Psoas muscle (tissue), 8 donors: ENCODE measurements at places on chromosomes 1 and 21. TPM values are rescaled to one million over a fixed set of nuclear protein-coding genes. Genes with fewer than 3 reads are reported as not detected.

GRCh38 chr1:100398648-100399047, 46.3 kb downstream of the CDC14A start:
- no peaks in the 10 kb centered on the region for H3K36me3 ChIP-seq
- DNase-seq: no peak
- H3K4me3 ChIP-seq: no peak overlapping the region
- H3K4me1 ChIP-seq: peaks cover 5% of the 10 kb centered on the region

The SPATA45 gene
- not detected for total RNA-seq

- DNase-seq: peak; percentile 19
- peaks cover 5% of the 10 kb centered on the region for H3K4me1 ChIP-seq
- H3K4me3 ChIP-seq: no peak overlapping the region
- no peak overlapping the region for H3K27ac ChIP-seq
- no peaks in the 10 kb centered on the region for H3K36me3 ChIP-seq
Measured at GRCh38 chr1:233020426-233020825, 70.0 kb downstream of the NTPCR start.

- H3K27me3 ChIP-seq: no peaks in the 10 kb centered on the region
- peak overlapping the region; percentile 79 for H3K4me3 ChIP-seq
- DNase-seq: peak; percentile 69
- peaks cover 35% of the 10 kb centered on the region for H3K4me1 ChIP-seq
Measured at GRCh38 chr1:171742577-171742922, 685 bp upstream of the VAMP4 start.

DNA sequence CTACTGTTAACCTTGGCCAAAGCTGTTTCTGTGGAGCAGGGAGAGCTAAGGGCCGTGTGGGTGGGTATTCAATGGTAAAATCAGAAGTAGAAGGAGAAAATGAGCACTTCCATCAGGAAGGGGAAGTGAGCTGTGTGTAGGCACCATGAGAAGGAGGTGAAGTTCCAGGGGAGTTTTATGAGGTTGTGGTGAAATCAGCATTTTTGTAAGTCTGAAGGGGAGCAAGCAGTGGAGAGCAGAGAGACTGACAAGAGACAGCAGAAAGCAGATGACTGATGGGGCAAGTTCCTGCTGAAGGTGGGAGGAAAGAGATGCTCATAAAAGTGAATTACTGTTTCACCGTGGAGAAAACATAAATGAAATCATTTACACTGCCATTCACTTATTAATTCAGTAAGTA, 2.7 kb upstream of the GPR88 start:
- H3K27ac ChIP-seq: no peak overlapping the region
- peaks cover 34% of the 10 kb centered on the region for H3K27me3 ChIP-seq
- peaks cover 9% of the 10 kb centered on the region for H3K4me1 ChIP-seq
- no peak overlapping the region for H3K4me3 ChIP-seq

GRCh38 chr1:204434116-204434755, 22.6 kb upstream of the PPP1R15B start:
- peaks cover 3% of the 10 kb centered on the region for H3K36me3 ChIP-seq
- H3K4me1 ChIP-seq: peaks cover 61% of the 10 kb centered on the region
- peak overlapping the region; percentile 32 for H3K27ac ChIP-seq
- H3K4me3 ChIP-seq: no peak overlapping the region
- no peak for DNase-seq

- no peaks in the 10 kb centered on the region for H3K27me3 ChIP-seq
- no peak overlapping the region for H3K4me3 ChIP-seq
- DNase-seq: no peak
- no peaks in the 10 kb centered on the region for H3K4me1 ChIP-seq
- no peak overlapping the region for H3K27ac ChIP-seq
- no peaks in the 10 kb centered on the region for H3K36me3 ChIP-seq
Measured at GRCh38 chr1:69858534-69858933, 290.8 kb downstream of the LRRC7 start.

- H3K4me1 ChIP-seq: no peaks in the 10 kb centered on the region
- peaks cover 3% of the 10 kb centered on the region for H3K27me3 ChIP-seq
- H3K27ac ChIP-seq: no peak overlapping the region
- H3K36me3 ChIP-seq: no peaks in the 10 kb centered on the region
- no peak for DNase-seq
- no peak overlapping the region for H3K4me3 ChIP-seq
Measured at GRCh38 chr1:152185544-152186391, 26.7 kb upstream of the RPTN start.

The LRRIQ3 gene
- 1.2 TPM for total RNA-seq

GRCh38 chr1:34366875-34367624, 190.3 kb downstream of the C1orf94 start:
- H3K4me1 ChIP-seq: no peaks in the 10 kb centered on the region
- no peak overlapping the region for H3K4me3 ChIP-seq
- H3K36me3 ChIP-seq: no peaks in the 10 kb centered on the region
- H3K27ac ChIP-seq: no peak overlapping the region
- H3K27me3 ChIP-seq: no peaks in the 10 kb centered on the region

DNA sequence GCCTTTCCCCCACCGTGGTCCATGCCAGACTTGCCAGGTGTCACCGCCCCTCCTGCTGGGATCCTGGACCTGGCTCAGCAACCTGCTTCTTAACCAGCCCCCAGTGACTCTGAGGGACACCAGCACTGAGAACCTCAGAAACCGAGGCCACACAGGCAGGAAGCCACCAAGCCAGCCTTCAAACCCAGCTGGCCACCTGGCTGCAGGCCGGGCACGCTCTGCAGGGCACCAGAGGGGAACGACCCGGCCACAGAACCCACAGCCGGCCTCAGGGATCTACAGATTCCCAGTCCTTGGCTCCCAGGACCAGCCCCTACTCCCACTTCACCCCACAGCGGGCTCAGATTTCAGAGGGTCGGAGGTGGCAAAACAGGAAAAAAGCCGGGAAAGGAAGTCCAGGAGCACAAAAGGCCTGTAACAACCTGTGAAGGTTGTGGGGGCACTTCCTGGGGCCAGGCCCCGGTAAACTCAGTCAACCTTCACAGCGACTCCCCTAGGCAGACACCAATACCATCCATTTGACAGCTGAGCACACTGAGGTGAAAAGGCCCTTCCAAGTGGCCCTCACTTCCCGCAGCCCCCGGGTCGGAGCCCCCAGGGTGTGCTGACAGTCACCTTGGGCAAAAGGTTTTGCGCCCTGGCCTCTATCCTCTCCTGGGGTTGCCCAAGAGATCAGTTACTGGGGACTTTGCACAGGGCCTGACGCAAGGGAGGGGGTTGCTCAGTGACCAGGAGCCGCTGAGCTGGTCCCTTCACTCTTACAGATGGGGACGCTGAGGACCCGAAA, 14.1 kb downstream of the RUNX3 start:
- H3K36me3 ChIP-seq: no peaks in the 10 kb centered on the region
- no peak overlapping the region for H3K4me3 ChIP-seq
- H3K27ac ChIP-seq: no peak overlapping the region
- H3K27me3 ChIP-seq: no peaks in the 10 kb centered on the region
- no peak for DNase-seq

- H3K4me3 ChIP-seq: peak overlapping the region; percentile 62
- DNase-seq: no peak
- H3K27ac ChIP-seq: no peak overlapping the region
- no peaks in the 10 kb centered on the region for H3K36me3 ChIP-seq
Measured at GRCh38 chr1:32871364-32872191, 866 bp upstream of the FNDC5 start.

The TPM3 gene
- total RNA-seq: 3,245 TPM

DNA sequence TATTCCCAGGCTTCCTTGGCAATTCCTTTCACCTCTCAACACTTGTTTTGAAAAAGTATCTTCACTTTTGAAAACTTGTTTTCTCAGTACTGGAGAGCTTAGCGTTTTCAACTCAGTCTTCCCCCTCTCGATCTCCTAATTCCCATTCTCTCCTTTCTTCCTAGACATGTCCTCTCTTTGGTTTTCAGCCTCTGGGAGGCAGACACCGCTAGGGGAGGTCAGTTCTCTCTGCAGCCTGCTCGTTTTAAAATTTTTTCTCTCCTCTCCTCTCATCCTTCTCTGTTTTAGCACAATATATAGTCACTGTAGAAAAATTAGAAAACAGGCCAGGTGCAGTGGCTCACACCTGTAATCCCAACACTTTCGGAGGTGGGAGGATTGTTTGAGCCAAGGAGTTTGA, 12.6 kb upstream of the RHEX start:
- no peak overlapping the region for H3K27ac ChIP-seq
- no peaks in the 10 kb centered on the region for H3K4me1 ChIP-seq
- no peak for DNase-seq
- H3K4me3 ChIP-seq: no peak overlapping the region
- no peaks in the 10 kb centered on the region for H3K27me3 ChIP-seq

The HDGF gene
- 164 TPM for total RNA-seq

GRCh38 chr1:228332797-228333738, 73.6 kb downstream of the TRIM11 start:
- H3K27me3 ChIP-seq: no peaks in the 10 kb centered on the region
- peaks cover 91% of the 10 kb centered on the region for H3K36me3 ChIP-seq
- H3K27ac ChIP-seq: no peak overlapping the region
- H3K4me3 ChIP-seq: no peak overlapping the region

GRCh38 chr1:32891241-32891570, 4.9 kb downstream of the HPCA start:
- no peaks in the 10 kb centered on the region for H3K4me1 ChIP-seq
- no peaks in the 10 kb centered on the region for H3K36me3 ChIP-seq
- DNase-seq: no peak
- no peak overlapping the region for H3K27ac ChIP-seq
- H3K4me3 ChIP-seq: no peak overlapping the region

- H3K27me3 ChIP-seq: peaks cover 3% of the 10 kb centered on the region
- no peak overlapping the region for H3K27ac ChIP-seq
- H3K36me3 ChIP-seq: no peaks in the 10 kb centered on the region
- DNase-seq: no peak
Measured at GRCh38 chr1:110212169-110213142, 2.3 kb downstream of the KCNC4 start.

DNA sequence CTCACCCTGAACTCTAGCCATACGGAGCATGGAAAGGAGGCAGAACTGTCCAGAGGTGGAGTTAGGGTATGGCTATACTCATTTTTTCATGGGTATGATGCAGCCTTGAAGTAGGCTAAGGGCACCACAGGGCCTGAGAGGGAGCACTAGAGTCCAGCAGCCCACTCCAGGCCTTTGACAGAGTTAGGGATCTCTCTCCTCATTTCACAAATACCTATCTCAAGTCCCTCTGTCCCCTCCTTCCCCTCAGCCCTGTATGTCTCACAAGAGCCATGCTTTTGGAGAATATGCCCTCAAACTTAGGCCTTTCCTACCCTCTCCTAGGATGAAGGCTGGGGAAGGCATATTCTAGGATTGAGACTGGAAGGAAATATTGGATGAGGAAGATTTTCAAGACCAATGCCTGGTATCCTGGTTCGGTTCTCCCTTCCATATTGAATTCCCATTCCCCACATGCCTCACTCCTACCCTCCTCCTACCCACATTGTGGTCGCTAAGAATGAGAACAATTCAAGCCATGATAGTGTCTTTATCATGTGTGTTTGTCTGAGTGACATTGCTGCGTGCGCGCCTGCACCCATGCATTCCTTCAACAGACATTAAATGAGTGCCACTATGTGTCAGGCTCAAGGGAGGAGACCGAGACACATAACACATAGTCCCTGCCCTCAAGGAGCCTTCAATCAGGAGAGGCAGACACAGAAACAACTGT, 2.6 kb upstream of the NECTIN4 start:
- H3K36me3 ChIP-seq: no peaks in the 10 kb centered on the region
- H3K4me1 ChIP-seq: peaks cover 2% of the 10 kb centered on the region
- no peak overlapping the region for H3K4me3 ChIP-seq
- DNase-seq: no peak
- no peak overlapping the region for H3K27ac ChIP-seq

GRCh38 chr1:89644119-89644814, 11.3 kb downstream of the LRRC8C start:
- no peaks in the 10 kb centered on the region for H3K4me1 ChIP-seq
- H3K27ac ChIP-seq: no peak overlapping the region
- no peaks in the 10 kb centered on the region for H3K27me3 ChIP-seq
- no peaks in the 10 kb centered on the region for H3K36me3 ChIP-seq
- H3K4me3 ChIP-seq: no peak overlapping the region

The FCMR gene
- 29.5 TPM for total RNA-seq

DNA sequence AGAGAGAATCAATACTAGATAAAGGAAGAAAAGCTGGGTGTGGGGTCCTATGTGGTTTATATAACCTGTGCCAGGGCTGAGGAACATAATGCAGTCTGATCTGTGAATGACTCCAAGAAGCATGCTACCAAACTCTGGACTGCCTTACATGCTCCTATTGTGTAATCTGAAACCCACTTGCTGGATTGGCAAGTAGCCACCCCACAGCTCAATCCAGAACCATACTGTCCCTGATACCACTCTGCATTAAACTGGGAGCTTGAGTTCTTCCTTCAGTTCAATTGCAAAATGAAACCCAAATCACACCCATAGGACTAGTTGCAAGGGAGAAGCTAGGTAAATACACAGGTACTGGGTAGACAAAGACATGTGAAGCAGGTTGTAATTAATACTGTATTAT, 115.4 kb upstream of the NEGR1 start:
- H3K4me1 ChIP-seq: no peaks in the 10 kb centered on the region
- H3K27ac ChIP-seq: no peak overlapping the region
- H3K27me3 ChIP-seq: no peaks in the 10 kb centered on the region
- H3K36me3 ChIP-seq: no peaks in the 10 kb centered on the region
- DNase-seq: no peak

The FAM177B gene
- total RNA-seq: not detected

The EDN2 gene
- not detected for total RNA-seq

The LRRN2 gene
- total RNA-seq: 1.1 TPM

DNA sequence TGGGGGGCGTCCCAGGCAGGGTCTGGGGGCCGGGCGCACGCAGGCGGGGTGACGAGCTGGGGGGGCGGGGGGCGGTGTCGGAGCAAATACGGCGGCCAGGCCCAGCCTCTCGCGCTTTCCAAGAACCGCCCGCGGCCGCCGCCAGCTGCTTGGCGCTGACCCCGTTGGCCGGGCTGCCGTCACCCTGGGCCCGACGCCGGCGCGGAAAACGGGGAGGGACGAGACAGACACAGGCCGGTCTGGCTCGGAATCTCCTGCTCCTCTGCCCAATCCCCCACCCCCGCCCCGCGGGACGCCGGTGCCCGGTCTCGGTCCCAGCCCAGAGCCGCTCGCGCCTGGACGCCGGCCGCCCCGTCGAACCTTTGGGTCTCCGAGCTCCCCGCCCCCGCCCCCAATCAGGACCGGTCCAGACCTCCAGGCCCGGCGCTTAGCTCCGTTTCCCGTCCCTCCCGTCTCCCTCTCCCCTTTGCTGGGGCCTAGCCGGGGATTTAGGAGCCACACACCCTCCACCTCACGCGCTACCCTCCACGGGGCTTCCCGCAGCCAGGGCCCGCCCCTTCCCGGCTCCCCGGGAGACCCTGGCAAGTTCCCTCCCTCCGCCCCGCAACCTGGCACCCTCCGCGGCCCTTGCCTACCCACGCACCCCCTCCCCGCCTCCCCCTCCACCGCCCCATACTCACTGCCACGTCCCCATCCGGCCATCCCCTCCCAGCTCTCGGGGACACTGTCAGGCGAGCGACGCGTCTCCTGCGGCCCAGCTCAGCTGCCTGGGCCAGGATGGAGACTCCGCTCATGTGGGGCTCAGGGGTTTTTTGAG, 800 bp upstream of the MMP23B start:
- peak; percentile 88 for DNase-seq
- peaks cover 3% of the 10 kb centered on the region for H3K4me1 ChIP-seq
- H3K27me3 ChIP-seq: peaks cover 2% of the 10 kb centered on the region
- H3K4me3 ChIP-seq: peak overlapping the region; percentile 30

GRCh38 chr21:33357177-33357576, 32.4 kb downstream of the IFNAR1 start:
- DNase-seq: no peak
- H3K4me3 ChIP-seq: no peak overlapping the region
- H3K27ac ChIP-seq: no peak overlapping the region
- peaks cover 12% of the 10 kb centered on the region for H3K4me1 ChIP-seq
- peaks cover 57% of the 10 kb centered on the region for H3K36me3 ChIP-seq

GRCh38 chr1:226882631-226883409, 12.4 kb downstream of the PSEN2 start:
- no peaks in the 10 kb centered on the region for H3K27me3 ChIP-seq
- no peaks in the 10 kb centered on the region for H3K36me3 ChIP-seq
- H3K4me1 ChIP-seq: peaks cover 6% of the 10 kb centered on the region
- H3K27ac ChIP-seq: no peak overlapping the region
- no peak for DNase-seq
